Endothelial cell (in vitro differentiated cells): ENCODE measurements at places on chromosomes 4 and X. TPM values are rescaled to one million over a fixed set of nuclear protein-coding genes. Genes with fewer than 3 reads are reported as not detected.

CXXC4 gene
- total RNA-seq, result 1.6 TPM

PSAPL1 gene
- not detected for total RNA-seq

DNA sequence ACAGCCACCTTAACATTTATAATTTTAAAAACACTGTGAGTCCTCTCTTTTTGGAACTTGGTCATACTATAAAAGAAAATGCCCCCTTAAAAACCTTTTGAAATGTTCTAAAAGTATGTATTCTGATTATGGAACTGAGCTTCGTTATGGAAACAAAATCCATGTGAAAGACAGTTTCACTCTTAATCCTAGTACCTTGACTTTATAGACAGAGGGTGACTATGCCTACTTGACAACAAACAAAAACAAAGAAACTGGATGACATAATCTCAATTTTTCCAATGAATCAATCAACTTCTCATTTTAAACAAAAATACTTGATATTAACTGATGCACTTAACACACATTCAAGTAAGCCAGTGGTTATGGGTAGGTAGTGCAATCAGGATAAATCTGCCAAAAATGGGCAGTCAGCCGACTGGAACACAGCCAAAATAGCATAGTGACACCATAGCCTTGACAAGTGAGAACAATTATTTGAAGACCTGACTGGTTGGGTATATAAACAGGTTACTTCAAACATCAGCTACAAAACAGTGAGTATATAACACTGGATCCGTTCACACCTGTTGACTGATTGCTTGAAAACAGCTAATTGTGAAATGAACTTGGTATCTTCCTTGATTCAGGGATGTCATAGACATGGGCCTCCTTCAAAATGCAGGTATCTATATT lies 265.5 kb downstream of the PPP3CA start:
- no peaks in the 10 kb centered on the region for H3K27me3 ChIP-seq
- H3K36me3 ChIP-seq, result peaks cover 5% of the 10 kb centered on the region
- DNase-seq, result no peak
- no peak overlapping the region for H3K4me3 ChIP-seq
- H3K4me1 ChIP-seq, result peaks cover 21% of the 10 kb centered on the region

CD38 gene
- total RNA-seq, result 0.15 TPM

HMX1 gene
- total RNA-seq, result not detected

GNRHR gene
- total RNA-seq, result not detected

PIR gene
- total RNA-seq, result 47.3 TPM

GPRIN3 gene
- total RNA-seq, result 8.9 TPM

SETD7 gene
- 8.4 TPM for total RNA-seq

DNA sequence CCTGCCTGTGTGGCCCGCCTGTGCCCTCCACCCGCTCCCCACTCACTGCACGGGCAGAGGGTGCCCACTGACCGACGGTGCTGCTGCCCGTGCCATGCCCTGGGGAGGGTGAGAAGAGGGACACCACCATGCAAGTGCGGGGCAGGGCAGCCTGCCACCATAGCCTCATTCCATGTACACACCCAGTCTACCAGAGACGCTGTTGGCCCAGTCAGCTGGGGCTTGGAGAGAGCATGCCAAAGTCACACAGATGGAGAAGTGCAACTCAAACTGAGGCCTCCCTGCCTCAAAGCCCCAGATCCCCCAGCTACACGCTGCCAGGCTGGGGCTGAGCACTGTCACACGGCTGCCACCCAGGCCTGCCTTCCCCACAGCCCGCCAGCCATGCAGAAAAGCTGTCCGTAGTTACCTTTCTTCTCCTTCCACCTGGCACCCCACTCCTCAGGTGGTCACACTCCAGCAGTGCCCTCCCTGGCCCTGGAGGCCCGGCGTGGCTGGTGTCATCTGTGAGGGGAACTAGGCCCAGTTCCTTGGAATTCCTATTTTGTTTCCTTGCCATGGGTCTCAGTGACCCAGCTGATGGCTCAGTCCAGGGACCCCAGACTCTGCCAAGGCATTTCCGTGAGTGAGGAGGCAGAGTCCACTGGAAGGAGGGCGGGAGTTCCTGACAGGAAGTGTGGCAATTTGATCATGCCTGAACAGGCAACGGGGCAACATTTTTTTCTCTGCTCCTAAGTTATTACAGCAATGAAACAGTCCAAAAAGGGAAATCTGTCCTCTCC lies at the start of gene SLC2A9:
SLC2A9 (minus strand) TSS at position 627 of the 782 bp plus-strand sequence; CDS start at position 559, 68 bp downstream.
- H3K27me3 ChIP-seq, result peaks cover 11% of the 10 kb centered on the region
- H3K4me1 ChIP-seq, result peaks cover 2% of the 10 kb centered on the region
- no peak within 1 kb of the TSS for H3K4me3 ChIP-seq
- DNase-seq, result peak; percentile 21
- H3K27ac ChIP-seq, result no peak within 1 kb of the TSS

DNA sequence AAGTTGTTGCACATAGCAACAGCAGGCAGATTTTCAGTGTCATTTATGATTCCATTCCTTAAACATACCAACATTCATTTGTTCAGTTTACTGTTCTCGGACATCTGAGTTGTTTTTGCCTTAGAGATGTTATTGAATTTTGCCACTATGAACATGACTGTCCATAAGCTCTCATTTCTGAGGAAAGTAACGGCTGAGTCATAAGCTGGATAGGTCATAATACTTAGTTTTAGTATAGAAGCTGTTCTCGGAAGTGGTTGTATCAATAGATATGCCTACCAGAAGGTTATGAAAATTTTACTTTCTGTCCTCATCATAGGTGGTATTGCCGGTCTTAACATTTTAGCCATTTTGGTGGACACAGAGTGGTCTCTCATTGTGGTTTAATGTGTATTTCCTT lies 157.1 kb upstream of the CLNK start:
- H3K27me3 ChIP-seq, result peaks cover 1% of the 10 kb centered on the region
- H3K36me3 ChIP-seq, result no peaks in the 10 kb centered on the region
- H3K4me1 ChIP-seq, result no peaks in the 10 kb centered on the region
- DNase-seq, result no peak
- no peak overlapping the region for H3K4me3 ChIP-seq
- no peak overlapping the region for H3K27ac ChIP-seq
